SK-N-DZ (cell line): ENCODE measurements at places on chromosomes 1 and 21.

DNA sequence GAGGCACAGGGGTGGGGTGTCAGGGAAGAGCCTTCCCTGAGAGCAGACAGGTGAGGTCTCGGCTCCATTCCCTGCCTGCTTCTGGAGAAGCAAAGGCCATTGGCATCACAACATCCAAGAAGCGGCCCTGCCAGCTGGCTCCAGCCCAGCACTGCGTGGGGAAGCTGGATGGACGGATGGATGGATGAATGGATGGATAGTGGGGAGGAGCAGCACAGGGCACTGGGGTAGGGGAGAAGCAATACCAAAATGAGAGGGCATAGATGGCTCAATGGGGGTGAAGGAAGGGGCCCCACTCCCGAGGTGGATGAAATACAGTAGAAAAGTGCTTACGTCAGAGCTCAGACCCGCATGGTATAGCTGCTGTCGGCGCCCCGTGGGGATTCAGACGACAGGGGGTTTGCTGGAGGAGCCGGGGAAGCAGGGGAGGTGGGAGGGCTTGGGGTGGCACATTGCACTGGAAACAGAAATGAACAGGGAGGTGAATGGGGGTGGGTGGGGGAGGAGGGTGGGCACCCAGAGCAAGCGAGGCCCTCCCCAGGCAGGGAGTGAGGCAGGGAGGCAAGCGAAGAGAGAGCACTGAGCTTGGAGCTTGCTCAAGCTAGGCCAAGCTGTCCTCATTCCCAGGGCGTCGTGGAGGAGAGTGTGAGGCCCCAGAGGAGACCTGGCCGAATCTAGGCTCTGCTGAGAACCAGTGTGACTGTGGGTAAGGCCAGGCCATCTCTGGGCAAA, 9.5 kb upstream of the GOLT1A start:
- DNase-seq, result no peak

DNA sequence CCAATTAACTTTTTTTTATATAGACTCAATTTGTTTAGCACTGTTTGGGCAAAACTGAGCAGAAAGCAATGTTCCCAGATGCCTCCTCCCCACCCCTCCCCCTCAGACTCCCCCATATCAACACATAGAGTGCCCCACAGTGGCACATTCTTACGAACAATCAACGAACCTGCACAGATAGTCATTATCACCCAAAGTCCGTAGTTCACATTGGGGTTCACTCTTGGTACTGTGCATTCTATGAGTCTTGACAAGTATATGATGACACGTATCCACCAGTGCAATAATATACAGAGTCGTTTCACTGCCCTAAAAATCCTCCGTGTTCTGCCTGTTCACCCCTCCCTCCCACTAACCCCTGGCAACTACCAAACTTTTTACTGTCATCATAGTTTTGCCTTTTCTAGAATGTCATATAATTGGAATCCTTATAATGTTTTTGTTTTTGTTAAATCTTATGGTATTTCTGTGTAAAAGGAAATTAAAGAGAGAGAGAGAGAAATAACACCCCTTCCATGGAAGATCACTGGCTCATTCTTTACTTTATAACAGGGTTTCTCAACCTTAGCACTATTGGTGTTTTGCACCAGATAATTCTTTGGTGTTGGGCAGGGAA, 37.2 kb upstream of the HNRNPU start:
- no peak for DNase-seq

- DNase-seq, result no peak
Observed at GRCh38 chr1:39788426-39788757, 273 bp downstream of the BMP8B start.

DNA sequence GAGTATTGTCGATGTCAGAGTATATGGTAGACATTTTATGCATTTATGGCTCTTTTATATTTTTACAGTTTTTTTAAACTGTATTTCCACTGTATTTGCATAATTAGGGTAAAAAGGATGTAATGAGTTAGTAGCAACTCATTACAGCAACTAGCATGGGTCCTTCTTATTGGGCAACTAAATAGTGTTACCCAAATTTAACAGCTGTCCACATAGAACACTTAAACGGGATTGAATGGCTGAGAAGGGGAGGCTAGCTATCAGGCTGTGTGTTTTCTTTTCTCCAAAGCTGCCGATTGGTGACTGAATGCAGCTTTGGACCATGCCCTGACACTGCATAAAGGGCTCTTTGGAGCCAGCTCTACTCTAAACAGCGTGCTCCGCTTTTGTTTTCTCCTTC, 75.4 kb downstream of the PTPRC start:
- no peak for DNase-seq

- DNase-seq, result peak; percentile 45
Observed at GRCh38 chr1:213122514-213122929, 71.5 kb downstream of the RPS6KC1 start.

DNA sequence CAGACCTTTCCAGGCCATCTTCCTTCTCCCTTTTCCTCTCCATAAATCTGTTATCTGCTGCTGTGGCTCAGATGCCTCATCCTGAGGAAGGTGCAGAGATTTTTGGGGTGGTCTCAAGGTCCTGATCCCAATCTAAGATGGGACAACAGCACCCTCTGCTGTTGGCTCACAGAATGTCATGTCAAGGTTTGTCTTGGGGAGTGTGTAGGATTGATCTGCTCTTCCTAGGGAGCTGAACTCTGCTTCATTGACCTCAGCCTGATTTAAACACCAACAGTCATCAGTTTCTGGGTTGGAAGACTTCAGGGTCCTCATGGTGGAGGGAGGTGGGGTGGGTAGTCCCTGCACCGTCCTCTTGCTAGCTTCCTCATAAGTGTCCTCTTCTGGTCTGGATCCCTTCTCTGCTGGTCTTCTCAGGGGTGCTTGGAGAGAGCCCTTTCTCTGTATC, 62.8 kb upstream of the LAX1 start:
- peak; percentile 51 for DNase-seq

DNA sequence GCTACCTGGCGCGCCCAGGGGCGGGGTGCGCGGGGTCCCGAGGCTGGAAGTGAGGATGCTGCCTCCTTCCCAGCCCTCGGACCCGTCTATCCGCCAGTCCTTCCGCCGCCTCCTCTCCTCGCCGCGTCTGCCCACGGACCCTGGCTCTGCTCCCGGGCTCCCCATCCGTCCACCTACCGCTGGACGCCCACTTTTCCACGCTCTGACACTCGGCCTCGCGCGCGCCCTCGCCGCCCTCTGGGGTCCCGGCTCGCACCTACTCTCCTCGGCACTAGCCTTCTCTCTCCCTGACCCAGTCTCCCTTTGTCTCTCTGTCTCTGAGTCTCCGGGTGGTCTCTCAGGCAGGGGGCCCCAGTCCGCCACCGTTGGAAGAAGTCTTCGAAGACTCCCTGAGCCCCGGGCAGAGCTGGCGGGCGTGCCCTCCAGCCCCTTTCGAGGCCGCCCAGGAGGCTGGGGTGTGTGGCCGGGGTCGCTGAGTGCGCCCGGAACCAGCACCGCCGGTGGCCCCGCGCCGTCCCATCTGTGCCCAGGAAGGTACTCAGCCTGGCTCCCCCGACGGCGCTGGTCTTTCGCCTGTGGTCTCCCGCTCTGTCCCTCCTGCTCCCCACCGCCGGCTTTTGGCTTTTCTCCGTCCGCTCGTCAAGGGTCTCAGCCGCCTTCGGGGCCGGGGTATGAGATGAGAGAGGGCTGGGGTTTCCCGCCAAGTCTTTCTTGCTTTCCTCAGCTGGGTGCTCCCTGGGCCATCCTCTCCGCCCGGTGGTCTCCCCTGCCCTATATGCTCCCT, 610 bp downstream of the DRAXIN start:
- no peak for DNase-seq

DNA sequence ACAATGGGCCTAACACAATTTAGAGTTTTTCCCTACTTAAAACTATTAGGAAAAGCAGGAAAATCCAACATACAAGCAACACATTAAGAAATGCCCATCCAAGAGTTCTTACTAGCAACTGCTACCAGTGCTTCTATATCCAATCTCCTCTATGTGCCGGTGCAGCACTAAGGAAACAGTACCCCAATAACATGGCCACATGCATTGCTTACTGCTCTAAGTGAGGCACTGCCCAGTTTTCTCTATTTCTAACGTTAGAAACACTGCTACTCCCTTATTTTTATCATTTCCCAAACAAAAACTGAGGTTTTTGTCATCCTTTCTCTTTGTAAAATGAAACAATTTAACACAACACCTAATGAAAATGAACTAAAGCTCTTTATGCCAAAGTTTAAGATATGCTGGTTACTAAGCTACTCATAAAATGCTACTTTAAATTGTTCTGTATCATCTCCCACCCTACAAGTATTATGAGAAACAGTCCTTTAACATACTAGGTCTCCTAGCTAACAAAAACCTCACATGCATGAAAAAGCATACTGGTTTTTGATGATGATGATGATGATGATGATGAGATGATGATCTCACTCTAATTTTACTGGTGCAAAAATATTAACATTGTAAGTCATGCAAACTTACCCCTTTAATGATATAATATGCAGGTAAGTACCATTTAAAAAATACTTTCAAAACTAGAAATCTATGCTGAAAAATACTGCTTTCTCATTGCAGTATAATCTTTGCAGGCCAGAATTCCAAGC, 90.7 kb upstream of the TTC39A start:
- no peak for DNase-seq

DNA sequence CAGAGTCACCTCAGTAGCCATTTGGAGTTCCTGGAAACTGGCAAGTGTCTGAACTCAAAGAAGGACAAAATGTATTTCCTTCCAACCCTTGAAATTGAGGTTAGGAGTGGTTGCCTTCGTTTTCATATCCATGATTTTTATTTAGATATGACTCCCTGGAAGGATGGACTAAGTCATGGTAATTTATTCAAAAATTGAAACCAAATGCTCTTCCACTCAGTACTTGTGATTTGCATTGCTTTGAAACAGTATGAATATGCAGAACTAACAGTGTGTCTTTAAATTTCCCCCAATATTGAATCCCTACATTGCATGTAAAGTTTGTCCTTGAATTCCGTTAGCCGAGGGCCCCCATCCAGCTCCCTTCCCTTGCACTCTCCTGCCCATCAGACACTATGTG, 112.1 kb upstream of the DNAH14 start:
- DNase-seq, result no peak

DNA sequence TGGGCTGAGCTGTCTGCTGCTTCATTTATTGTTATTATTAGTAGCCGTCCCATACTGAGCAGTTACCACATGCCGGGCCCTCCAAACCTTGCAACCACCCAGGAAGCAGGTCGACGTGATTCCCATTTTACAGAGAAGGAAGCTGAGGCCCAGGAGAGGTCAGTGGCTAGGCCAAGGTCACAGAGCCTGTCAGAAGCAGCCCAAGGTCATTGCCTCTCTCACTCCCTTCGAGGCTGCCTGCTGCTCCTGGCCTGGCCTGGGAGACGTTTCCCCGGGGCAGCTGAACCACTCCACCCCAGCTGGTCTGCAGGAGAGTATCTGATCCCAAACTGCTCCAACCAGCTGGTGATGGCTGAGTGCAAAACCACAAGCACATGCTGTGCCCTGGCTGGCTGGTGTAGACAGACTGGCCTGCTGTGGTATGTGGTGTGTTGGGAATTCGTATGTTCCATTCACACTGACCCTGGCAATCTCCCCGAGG, 6.5 kb downstream of the PADI4 start:
- no peak for DNase-seq

DNA sequence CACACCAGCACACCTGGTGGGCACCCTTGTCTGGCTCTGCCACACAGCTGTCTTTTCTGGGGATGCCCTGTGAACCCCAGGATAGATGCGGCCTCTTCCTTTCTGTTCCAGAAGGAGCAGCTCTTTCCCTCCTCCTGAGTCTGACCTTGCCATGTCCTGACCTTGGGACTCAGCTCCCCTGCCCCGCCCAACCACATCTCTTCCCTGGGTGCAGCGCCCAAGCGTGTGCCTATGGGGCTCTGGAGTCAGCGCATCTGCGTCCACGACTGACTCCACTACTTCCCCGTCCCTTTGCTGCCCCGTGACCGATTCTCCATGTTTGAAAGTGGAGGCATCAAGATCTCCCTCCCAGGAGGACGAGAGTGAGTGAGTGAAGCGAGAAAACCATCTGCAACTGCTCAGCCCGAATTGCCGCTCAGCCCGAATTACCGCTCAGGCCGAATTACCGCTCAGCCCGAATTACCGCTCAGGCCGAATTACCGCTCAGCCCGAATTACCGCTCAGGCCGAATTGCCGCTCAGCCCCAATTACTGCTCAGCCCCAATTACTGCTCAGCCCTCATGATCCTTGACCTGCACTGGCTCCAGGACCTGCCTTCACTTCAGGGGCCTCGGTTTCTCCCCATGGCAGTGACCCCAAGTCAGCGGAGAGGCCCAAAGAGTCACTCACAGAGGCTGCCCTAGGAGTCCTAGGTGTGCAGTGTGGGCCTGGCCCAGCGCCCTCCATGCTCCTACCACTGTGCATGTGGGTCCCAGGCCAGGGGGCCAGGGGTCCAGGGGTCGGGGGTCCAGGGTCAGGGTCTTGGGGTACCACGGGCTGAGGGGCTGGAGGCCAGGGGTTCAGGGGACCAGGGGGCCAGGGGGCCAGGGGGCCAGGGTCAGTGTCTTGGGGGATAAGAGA, 18.6 kb upstream of the TTC34 start:
- no peak for DNase-seq

GRCh38 chr1:41728403-41729202, 190.1 kb downstream of the HIVEP3 start:
- DNase-seq, result peak; percentile 13

DNA sequence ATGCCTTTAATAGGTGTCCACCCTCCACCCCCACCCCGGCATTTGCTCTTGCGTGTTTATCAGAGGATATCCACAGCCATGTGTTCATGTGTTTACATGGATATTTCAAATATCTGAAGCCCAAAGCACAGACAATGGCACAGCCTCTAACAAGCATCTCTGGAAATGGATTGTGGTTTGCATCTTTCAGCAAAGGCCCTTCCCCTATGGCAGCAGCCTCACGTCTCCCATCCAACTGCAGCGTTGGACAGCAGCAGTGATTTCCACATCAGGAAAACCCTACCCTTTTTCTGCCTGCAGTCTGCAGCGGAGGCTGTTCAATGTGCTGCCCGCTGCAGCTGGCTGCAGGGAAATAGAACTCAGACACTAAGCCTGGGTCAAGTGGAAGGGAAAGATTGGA, 1.6 kb downstream of the RASSF5 start:
- no peak for DNase-seq

DNA sequence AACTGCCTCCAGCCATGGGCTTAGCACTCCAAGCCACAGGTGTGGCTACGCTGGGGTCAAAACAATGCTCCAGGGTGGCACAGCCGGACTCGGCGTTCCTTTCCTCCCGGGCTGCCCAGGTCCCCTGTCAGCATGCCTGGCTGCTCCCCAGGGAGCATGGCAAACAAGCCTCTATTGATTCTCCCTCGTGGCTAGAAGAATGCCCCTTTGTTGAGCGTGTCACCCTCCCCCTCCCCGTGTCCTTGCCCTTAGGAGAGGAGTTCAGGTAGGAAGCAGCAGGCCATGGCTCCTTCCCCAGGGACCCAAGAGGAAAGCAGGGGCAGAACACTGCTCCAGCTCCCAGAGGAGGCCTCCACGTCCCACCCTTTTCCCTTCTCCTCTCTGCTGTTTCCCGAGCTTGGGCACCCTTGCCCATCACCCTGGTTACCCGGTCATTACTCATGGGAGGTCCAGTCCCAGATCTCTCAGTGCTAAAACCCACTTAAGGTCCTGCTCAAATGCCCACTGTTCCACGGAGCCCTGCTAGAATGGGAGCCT, 57.4 kb upstream of the CITED4 start:
- no peak for DNase-seq
